ENCODE measurements at places on chromosomes 4 and X. TPM values are rescaled to one million over a fixed set of nuclear protein-coding genes. Genes with fewer than 3 reads are reported as not detected.

Gene TMEM156
- total RNA-seq, result 15.0 TPM

Gene CHST7
- total RNA-seq, result 3.1 TPM

Gene PLAC1
- total RNA-seq, result 0.24 TPM

Gene AIFM1
- total RNA-seq, result 30.3 TPM

Gene DCX
- total RNA-seq, result 0.19 TPM

Gene PAGE2B
- total RNA-seq, result 0.14 TPM

DNA sequence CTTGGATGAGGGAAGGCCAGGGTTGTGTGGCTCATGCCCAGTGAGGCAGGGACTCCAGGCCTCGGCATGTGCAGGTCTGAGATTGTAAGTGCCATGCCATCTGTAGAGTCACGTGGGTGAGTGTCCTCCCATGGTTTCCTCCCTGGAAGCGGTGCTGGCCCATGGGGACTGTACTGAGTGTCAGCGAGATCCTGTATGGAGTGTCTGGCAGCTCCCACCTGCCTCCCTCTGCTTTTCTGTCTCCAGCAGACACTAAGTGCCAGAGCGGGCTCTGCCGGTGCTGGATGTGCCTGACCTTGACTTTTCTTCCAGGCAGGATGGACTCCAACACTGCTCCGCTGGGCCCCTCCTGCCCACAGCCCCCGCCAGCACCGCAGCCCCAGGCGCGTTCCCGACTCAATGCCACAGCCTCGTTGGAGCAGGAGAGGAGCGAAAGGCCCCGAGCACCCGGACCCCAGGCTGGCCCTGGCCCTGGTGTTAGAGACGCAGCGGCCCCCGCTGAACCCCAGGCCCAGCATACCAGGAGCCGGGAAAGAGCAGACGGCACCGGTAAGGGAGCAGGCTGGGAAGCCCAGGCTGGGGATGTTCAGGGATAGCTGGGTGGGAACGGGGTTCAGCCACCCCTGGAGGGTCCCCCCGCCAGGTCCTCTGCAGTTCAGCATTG is 7.6 kb downstream of the WFS1 start:
- H3K4me1 ChIP-seq, result no peaks in the 10 kb centered on the region
- H3K36me3 ChIP-seq, result no peaks in the 10 kb centered on the region
- DNase-seq, result no peak
- no peak overlapping the region for H3K27ac ChIP-seq
- no peak overlapping the region for H3K4me3 ChIP-seq

GRCh38 chr4:160350944-160351343 is 1248.1 kb downstream of the RAPGEF2 start:
- H3K4me1 ChIP-seq, result no peaks in the 10 kb centered on the region
- no peak overlapping the region for H3K27ac ChIP-seq
- H3K4me3 ChIP-seq, result no peak overlapping the region
- H3K36me3 ChIP-seq, result no peaks in the 10 kb centered on the region
- no peak for DNase-seq

GRCh38 chr4:163866728-163867315 is 372.3 kb downstream of the TMA16 start:
- no peaks in the 10 kb centered on the region for H3K27me3 ChIP-seq
- H3K4me1 ChIP-seq, result no peaks in the 10 kb centered on the region
- no peaks in the 10 kb centered on the region for H3K36me3 ChIP-seq
- H3K4me3 ChIP-seq, result no peak overlapping the region

- no peaks in the 10 kb centered on the region for H3K36me3 ChIP-seq
- no peak overlapping the region for H3K27ac ChIP-seq
- DNase-seq, result no peak
- peaks cover 4% of the 10 kb centered on the region for H3K4me1 ChIP-seq
These were observed 61.1 kb downstream of the ZNF518B start for GRCh38 chr4:10395971-10396580.

DNA sequence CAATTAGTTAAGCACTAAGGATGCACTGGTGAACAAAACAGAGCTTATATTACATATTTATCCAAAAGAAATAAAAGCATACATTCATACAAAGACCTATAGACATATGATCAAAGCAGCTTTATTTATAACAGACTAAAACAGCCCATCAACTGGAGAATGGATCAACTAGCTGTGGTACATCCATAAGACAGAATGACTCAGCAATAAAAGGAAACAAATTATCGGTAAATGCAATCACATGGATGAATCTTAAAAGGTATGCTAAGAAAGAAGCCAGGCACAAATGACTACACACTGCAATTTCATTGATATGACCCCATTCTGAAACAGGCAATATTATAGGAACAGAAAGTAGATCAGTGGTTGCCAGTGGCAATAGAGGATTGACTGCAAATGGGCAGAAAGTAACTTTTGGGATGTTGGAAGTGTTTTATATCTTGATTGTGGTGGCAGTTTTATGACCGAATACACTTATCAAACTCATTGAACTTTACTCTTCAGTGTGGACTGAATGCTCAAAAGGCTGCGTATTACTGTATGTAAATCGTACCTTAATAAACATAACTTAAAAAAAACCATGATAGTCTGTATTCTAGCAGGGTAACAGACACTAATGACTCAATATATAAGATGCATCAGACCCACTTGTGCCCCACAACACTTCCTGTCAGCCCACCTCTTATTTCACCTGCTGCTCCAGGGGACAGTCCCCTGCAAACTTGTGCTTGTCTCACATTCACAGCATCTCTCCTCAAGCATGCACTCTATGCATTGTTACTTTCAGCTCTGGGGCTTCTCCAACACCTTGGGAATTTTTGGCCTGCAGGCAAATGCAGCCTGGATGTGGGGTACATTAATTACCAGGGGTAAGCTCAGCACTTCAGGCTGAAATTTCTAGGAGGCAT is 59.1 kb downstream of the MID1IP1 start:
- H3K36me3 ChIP-seq, result no peaks in the 10 kb centered on the region
- no peaks in the 10 kb centered on the region for H3K27me3 ChIP-seq
- no peak for DNase-seq

DNA sequence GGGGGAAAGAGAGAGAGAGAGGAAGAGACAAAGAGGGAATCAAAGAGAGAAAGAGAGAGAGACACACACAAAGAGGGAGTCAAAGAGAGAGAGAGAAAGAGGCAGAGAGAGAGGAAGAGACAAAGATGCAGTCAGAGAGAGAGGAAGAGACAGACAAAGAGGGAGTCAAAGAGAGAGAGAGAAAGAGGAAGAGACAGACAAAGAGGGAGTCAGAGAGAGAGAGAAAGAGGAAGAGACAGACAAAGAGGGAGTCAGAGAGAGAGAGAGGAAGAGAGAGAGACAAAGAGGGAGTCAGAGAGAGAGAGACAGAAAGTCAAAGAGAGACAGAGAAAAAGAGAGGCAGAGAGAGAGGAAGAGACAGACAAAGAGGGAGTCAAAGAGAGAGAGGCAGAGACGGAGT is 45.5 kb downstream of the MAGEA9 start:
- H3K4me1 ChIP-seq, result no peaks in the 10 kb centered on the region
- H3K27ac ChIP-seq, result no peak overlapping the region
- no peak for DNase-seq
- H3K27me3 ChIP-seq, result peaks cover 5% of the 10 kb centered on the region

DNA sequence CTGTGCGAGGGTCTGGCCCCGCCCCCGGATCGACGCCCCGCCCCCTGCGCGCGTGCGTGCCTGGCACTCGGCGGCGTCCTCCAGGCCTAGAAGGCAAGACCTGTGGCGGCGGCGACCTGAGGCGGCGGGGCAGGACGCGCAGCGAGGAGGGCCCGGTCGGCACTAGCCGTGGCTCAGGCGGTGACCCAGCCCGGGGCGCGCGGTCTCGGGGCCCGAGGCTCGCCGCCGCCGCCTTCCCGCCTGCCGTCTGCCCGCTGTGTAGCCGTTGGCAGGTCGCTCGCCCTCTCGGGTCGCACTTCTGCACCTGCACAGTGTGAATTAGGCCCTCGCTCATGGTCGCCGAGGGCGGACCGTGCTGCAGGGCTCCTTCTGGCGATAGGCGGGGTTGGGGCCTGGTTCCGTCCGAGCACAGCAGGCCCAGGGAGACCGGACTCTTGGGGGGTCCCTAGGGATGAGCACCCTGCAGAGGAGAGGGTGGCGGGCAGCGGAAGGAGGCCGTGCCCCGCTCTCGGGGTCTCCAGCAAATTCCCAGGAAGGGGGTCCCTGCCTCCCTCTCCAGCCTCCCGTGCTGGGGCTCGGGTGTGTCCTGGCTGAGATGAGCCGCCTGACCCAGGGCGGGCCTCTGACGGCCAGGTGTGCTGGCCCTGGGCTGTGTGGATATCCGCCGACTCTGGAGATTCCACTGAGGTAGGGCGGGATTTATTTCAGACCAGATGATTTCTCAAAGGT is 557 bp upstream of the FAM53A start:
- peaks cover 13% of the 10 kb centered on the region for H3K4me1 ChIP-seq
- peaks cover 12% of the 10 kb centered on the region for H3K27me3 ChIP-seq
- DNase-seq, result no peak
- H3K36me3 ChIP-seq, result no peaks in the 10 kb centered on the region

DNA sequence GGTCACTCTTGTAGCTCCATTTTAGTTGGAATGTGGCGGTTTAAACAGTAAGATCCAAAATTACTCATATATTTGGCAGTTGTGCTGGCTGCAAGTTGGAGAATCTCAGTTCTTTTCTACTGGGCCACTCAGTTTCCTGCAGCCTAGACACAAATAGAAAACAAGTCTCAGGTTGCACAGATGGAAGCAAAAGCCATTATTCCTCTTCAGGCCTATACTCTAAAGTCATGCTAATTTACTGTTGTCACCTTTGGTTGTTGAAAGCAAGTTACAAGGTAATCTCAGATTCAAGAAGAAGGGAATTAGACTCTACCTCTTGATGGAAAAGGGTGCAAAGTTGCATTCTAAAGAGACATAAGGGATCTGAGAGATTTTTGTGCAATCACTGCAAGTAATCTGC is 345.4 kb downstream of the ADAM29 start:
- no peak overlapping the region for H3K27ac ChIP-seq
- no peak overlapping the region for H3K4me3 ChIP-seq
- DNase-seq, result no peak
- H3K4me1 ChIP-seq, result no peaks in the 10 kb centered on the region
- no peaks in the 10 kb centered on the region for H3K27me3 ChIP-seq

Measured in thymus (tissue), 14 donors.